HFFc6 (cell line): ENCODE measurements at places on chromosomes 12 and 14. TPM values are rescaled to one million over a fixed set of nuclear protein-coding genes. Genes with fewer than 3 reads are reported as not detected.

Gene ADCK1
- total RNA-seq = 5.1 to 6.2 TPM (median 5.3 TPM) in 3 replicates

Gene CACNB3
- 33.7 to 44.4 TPM (median 41.1 TPM) in 3 replicates for total RNA-seq

Gene EGLN3
- total RNA-seq = not detected in 2 replicates

Gene GLI1
- total RNA-seq = 3.0 to 4.8 TPM (median 4.6 TPM) in 3 replicates

Gene TESPA1
- not detected in 3 replicates for total RNA-seq

- no peak for DNase-seq
Observed at GRCh38 chr12:28456934-28457710, 266.9 kb downstream of the CCDC91 start.

DNA sequence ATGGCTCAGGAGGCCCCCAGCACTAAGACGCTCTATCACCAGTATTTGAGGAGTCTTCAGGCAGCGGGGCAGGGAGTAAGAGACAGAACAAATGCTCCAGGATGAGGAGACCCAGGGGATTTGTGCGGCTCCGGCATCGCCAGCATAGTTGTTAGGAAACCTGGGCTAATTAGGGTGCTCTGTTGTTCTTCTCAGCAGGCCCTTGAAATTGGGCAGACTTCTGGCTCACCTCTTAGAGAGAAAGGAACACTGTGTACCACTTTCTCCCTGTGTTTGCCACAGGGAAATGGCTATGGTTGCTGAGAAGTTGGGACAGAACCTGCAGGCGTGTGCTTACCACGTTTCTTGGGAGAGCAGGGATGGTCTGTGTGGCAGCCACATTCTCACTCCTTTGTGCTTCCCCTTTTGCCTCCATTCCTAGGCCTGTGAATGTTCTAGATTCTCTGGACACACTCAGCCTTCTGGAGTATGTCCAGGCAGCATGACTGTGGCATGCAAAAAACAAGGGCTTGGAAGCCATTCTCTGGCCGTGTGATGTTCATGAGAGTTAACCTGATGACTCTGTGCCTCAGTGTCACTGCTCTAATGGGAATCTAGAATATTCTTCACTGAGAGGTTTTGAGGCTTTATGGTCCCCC, 109.0 kb downstream of the CHST11 start:
- DNase-seq = peak; percentile 8

- no peak for DNase-seq
Observed at GRCh38 chr14:64298773-64299172, 4.6 kb upstream of the ESR2 start.

- no peak for DNase-seq
Observed at GRCh38 chr14:91870001-91870400, 2.7 kb upstream of the TC2N start.

- DNase-seq = no peak
Observed at GRCh38 chr14:50340963-50341362, 28.8 kb downstream of the DMAC2L start.
